ENCODE measurements at places on chromosomes 1 and 21.

- no peak for DNase-seq
Measured at GRCh38 chr1:101431956-101432510, 195.2 kb downstream of the S1PR1 start.

DNA sequence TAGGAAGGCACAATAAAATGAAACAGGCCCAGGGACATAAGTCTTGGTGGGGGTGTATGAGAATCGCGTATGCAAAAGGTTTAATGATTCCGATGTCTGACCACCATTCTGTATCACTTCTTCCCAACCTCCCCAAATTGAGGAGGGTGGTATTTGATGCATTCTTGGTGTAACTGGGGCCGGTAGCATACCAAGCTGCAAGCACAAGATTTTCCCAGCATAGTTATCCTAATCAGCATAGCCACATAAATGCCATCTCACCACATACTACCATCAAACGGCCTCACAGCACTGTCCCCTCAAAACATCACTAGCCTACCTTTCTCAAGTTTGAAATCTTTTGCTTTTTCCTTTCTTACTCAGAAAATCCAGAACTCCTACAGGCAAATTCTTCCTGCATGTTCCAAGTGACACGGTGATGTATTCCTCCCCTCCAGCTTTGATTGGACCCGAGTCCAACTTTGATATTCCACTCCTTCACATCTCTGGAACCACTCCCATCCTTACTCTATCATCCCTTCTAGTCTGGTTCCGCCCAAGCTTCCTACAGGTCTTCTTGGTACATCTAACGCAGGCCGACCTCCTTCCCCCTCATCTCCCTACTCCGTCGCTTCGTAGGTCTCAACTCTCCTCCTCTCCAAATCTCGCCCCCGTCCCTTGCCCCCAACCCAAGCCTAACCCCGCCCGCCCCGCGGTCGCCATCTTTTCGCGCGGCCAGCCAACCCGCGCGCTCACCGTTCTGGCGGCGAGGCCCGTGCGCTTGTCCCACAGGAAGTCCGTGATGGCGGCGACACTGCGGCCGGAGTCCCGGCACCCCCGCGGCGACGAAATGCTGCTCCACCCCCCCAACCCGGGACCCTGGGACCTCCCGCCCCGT lies 600 bp downstream of the CLK2 start:
- DNase-seq = peak; percentile 76

DNA sequence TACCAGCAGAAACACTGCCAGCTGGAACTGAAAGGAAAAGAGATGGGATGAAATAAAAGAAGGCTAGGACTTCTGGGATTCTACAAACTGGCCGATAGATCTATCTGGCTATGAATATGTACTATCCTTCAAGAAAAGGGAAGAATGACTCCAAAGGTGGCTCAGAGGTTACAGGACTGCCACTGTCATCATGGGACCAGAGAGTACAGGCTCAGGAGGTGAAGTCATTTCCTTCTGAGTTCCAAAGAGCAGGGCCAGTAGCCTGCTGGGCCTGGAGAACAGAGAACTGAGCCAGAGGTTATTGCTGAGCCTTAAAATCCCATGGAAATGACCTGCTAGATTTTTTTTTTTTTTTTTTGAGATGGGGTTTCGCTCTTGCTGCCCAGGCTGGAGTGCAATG lies 27.6 kb downstream of the ZNF496 start:
- no peak for DNase-seq

GRCh38 chr1:29379443-29380073 lies 143.2 kb downstream of the PTPRU start:
- DNase-seq = peak; percentile 73

DNA sequence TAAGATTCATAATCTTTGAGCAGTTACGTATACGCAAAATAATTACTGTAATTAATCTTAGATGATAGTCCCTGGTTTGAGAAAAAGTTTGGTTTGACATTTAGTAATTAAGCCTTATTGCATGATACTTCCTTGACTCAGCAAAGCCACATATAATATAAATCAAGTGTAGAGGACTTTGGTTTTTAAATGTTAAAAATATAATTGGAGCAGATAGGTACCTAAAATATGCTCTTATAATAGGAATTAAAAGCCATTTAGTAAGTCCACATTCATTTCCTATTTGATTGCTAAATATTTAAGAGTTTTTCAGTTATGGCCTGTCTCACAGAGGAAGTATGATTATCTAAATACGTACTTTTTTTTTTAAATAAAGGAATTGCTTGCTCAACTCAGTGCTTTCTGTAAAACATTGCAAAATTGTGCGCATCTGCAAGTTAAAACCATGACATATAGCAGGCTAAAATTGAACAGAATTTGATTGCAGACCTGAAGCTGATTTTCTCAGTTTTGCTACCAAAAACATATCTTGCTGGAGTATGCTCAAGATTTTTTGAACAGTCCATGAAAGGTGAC lies 20.4 kb downstream of the RPE65 start:
- no peak for DNase-seq

GRCh38 chr1:150332651-150333290 lies 11.4 kb downstream of the PRPF3 start:
- no peak for DNase-seq

GRCh38 chr1:83554174-83554573 lies 444.8 kb downstream of the TTLL7 start:
- peak; percentile 47 for DNase-seq

GRCh38 chr1:150568594-150568966 lies 10.8 kb downstream of the MCL1 start:
- DNase-seq = no peak

DNA sequence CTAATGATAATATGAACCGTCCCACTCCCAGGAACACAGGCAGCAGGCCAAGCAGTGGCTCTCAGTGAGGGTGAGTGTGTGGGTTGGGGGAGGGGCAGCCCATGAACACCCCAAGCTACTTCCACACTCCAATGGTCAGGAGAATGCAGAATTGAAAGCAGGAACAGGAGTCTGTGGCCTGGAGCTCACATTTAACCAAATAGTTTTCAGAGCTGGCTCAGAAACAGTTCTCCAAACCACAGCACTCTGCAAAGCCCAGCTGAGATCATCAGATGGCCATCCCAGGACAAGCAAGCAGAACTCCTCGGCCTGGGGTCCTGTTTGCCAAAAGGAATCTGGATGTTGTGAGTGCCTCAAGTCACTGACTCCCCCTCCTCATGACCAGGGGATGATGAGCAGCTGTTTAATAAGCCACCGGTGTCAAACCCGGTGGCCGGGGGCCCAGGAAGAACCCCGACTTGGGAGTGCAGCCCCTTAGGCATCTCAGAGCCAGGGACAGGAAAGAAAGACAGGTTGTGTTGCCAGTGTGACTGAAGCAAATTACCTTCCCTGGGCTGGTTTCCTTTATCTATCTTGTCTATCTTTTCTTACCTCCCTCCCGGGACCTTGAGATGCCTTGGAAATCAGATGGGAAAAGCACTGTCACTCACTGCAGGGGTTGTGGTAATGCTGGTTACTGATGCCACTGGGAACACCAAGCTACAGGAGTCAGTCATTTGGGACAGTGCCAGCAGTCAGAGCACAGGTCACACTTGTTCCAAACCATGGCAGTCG lies 20.4 kb downstream of the DEGS1 start:
- DNase-seq = peak; percentile 81

DNA sequence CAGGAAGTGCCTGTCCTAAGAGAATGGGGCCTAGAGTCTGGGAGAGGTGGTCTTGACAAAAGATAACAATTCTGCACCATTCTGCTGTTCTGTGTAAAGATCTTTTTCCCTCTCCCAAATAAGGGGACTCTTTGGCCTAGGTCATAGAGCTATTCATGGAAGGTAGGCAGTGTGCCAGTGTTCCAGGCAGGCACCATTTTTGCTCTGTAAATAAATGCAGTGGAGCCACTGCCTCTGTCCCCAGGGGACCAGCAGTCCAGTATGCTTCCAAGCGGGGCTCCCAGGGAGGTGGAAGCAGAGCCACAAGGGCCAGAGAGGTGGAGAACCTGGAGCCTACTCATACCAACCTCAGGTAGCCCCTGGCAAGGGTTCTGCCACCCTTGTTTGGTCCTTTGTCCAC lies 25.9 kb downstream of the KCNA2 start:
- DNase-seq = no peak

- DNase-seq = no peak
Measured at GRCh38 chr21:38980416-38981313, 174.9 kb downstream of the ETS2 start.

All from fibroblast of mammary gland (primary cell).